CD4-positive, alpha-beta T cell treated with Interleukin-1 beta for 1 hour (primary cell): ENCODE measurements at places on chromosomes 16 and 17.

GRCh38 chr16:76194616-76195015 lies 82.6 kb upstream of the CNTNAP4 start:
- DNase-seq = no peak

DNA sequence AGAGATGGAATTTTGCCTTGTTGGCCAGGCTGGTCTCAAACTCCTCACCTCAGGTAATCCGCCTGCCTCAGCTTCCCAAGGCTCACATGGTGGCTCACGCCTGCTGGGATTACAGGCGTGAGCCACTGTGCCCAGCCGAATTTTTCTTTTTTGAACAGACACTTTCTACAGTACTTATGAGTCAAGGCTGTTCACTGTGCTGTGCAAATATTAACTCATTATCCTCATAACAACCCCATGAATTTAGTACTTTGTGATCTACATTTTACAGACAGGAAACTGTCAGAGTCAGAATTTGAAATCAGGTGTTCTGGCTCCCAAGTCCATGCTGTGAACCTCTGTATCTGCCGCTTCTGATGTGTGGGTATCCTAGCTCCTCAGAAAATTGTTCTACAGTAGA lies 25.7 kb upstream of the RASL10B start:
- DNase-seq = no peak

DNA sequence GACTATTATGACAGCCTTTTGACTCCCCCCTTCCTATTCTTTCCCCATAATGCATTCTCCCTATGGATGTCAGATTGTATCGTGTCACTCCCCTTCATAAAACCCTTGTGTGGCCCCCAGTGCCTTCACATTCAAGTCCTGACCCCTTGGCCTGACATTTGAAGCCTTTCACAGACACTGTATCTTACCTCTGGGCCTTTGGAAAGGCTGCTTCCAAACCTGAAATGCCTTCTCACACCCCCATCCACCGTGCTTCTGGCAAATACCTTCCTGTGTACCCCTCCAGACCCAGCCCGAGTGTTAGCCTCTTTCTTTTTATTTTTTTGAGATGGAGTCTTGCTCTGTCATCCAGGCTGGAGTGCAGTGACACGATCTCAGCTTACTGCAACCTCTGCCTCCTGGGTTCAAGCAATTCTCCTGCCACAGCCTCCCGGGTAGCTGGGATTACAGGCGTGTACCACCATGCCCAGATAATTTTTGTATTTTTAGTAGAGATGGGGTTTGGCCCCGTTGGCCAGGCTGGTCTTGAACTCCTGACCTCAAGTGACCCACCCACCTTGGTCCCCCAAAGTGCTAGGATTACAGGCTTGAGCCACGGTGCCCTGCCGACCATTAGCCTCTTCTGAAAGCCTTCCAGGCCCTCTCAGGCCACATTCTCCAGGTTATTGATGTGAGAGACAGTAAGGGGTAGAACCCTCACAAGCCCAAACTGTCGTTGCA lies 2.1 kb downstream of the ARMC5 start:
- no peak for DNase-seq

GRCh38 chr16:87844120-87844733 lies 25.1 kb downstream of the SLC7A5 start:
- no peak for DNase-seq

DNA sequence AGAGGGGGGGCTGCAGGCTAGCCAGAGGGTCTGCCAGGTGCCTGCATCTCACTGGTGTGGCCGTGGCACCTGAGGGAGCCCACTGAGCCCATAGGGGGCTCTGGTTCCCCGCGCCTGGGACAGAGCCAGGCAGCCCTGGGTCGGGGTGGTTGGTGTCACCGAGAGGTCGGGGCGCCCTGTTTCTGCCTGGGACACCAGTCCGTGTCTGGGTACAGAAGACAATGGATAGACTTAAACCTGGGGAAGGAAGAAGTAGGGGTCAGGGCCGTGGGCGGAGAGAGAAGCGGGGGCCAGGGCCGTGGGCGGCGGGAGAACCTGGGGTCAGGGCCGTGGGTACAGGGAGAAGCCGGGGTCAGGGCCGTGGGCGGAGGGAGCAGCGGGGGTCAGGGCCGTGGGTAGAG lies 3.0 kb downstream of the RFNG start:
- DNase-seq = no peak

- no peak for DNase-seq
These were observed 40.4 kb upstream of the RBFOX3 start for GRCh38 chr17:79651266-79651665.

DNA sequence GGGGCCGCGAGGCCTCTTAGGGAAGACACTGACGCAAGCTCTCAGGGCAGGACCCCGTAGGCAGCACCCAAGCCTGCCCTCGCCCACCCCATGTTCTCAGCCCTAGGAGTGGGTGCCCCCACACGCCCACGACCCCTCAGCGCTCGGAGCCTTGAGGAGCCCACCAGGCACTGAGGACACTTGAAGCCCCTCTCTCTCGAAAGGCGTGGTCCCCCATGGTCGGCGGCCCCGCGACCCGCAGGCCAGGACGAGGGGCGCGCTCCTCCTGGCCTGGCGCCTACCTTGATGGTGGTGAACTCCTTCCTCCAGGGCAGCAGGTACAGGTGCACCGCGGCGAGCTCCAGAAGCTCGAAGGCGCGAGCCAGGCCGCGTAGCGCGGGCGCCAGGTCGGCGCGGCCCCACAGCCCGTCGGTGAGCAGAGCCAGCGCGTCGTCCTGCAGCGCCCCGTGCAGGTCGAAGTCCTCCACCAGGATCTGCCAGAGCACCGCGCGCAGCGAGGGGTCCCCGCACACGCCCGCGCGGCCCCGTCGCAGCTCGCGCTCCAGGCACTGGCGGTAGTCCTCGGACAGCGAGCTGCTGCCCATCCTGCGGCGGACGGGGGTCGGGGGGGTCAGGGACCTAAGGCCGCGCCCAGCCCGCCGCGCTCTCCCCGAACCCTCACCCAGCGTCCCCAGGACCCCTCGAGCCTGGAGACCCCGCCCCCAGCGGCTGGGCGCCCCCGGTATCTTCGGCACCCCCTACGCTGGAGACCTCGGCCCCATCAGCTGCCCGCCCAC lies 668 bp downstream of the SPATA2L start:
- peak; percentile 58 for DNase-seq

DNA sequence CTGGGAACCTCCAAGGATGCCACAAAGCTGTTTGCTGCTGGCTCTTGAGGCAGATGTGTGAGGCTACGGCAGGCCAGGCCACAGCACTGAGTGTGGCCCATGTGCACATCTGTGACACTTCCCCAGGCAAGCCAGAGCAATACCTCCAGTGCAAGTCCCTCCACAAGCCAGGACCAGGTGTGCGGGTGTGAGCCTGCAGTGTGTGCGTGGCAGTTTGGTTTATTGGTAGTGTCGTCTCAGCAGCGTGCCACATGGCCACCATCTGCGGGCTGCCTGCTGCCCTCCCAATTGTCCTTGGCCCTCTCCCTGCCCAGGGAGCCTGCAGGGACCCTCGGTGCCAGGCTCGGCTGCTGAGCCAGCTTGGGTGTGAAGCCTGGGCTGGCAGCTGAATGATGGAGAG lies 9.9 kb upstream of the SREBF1 start:
- DNase-seq = no peak

- peak; percentile 54 for DNase-seq
These were observed 52.1 kb downstream of the KLHDC4 start for GRCh38 chr16:87713451-87714229.

GRCh38 chr17:39027455-39028035 lies 60.3 kb upstream of the FBXO47 start:
- DNase-seq = no peak

DNA sequence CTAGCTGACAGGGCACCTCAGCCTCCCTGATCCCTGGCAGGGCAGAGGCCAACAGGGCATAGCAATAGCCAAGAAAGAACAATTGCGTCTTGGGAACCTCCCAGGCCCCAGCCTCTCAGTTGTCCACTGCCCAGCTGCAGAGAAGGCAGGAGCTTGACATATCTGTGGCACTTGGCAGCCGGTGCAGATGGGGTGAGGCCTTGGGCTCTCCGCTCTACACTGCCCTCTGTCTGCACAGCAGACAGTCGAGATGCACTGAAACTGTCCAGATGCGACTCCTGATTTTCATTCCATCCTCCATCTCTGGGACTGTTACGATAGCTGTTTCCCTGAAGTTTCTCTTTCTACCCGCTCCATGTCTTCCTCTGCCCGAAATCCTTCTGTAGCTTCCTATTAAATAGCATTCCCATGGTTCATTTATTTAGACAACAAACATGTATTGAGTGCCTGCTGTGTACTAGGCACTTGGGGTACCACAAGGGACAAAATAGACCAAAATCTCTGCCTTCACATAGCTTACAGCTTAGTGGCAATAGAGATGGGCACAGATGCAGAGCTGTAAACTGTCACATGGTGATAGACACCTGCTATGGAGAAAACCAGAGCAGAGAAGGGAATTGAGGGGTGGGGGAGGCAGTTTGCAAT lies 3.3 kb downstream of the POLR3E start:
- DNase-seq = peak; percentile 46

- no peak for DNase-seq
These were observed 107.9 kb downstream of the SMG6 start for GRCh38 chr17:2195729-2196128.

DNA sequence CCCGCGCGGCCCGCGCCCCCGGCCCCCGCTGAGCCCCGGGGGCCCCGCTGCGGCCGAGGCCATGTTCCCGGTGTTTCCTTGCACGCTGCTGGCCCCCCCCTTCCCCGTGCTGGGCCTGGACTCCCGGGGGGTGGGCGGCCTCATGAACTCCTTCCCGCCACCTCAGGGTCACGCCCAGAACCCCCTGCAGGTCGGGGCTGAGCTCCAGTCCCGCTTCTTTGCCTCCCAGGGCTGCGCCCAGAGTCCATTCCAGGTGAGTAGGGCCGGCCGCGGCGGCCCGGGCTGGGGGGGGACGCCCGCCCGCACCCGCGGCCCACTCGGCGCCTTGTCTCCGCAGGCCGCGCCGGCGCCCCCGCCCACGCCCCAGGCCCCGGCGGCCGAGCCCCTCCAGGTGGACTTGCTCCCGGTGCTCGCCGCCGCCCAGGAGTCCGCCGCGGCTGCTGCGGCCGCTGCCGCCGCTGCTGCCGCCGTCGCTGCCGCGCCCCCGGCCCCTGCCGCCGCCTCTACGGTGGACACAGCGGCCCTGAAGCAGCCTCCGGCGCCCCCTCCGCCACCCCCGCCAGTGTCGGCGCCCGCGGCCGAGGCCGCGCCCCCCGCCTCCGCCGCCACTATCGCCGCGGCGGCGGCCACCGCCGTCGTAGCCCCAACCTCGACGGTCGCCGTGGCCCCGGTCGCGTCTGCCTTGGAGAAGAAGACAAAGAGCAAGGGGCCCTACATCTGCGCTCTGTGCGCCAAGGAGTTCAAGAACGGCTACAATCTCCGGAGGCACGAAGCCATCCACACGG lies 504 bp downstream of the MAZ start:
- DNase-seq = peak; percentile 49

DNA sequence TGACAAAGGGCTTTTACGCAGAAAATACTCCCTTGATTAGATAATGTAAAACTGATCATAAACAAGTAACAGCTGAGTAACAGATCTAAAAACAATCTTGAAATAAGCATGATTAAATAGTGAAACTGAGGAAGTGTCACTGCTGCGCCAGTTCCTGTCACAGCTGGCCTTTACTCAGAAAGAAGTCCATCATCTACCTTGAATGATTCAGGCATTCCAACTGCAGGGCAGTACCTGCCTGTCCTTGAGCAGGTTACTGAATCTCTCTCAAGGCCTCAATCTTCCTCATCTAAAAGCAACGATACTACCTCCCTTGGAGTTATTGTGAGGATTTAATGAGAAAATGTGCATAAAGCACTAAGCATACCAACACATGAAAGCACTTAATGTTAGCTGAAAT lies 12.7 kb downstream of the PHLPP2 start:
- DNase-seq = no peak

GRCh38 chr17:5618476-5618875 lies 34.2 kb upstream of the NLRP1 start:
- no peak for DNase-seq

- DNase-seq = no peak
These were observed 1.5 kb upstream of the CARD14 start for GRCh38 chr17:80168371-80168770.

GRCh38 chr17:44758414-44759085 lies at the start of gene ADAM11:
Gene ADAM11 (plus strand): TSS chr17:44758988. CDS start chr17:44759200, 212 bp downstream.
- no peak for DNase-seq

- no peak for DNase-seq
These were observed 20.1 kb downstream of the RAB40C start for GRCh38 chr16:609984-610383.

- no peak for DNase-seq
These were observed 54.6 kb downstream of the CPPED1 start for GRCh38 chr16:12749076-12749475.

DNA sequence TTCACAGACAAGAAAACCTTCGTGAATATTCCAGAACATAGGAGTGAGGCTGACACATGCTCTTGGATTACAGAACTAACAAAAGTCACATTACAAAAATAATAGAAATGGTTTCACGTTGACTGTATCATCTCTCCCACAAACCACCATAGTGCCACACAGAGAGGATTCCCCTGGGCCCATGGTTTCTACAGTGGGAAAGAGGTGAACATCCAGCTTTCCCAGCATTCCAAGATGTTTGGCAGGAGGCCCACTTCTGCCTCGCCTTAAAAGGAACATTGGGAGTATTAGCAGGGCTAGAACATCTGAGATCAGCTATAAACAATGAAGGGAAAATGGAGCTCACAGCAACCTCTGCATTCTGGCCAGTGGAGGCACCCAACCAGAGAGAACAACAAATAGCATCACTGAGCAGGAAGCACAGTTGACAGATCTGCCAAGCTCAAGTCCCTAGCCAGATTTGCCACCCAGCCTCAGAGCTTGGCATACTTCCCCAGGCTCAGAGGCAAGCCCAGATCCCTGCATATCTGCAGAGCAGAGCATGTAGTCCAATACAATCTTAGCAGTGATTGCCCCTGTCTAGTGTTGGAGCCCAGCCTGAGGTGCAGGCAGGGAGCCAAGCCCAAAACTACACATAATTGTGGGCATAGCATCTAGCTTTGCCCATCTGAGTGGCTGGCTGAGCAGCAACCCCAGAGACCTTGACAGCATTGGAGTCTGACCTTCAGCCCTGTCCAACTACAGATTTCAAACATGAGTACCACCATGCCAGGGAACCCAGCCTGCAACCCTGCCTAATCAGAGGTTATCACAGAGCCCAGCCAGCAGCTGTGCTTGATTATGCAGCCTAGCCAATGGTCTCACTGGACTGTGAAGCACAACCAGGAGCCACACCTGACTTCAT lies 260.4 kb downstream of the CEP112 start:
- no peak for DNase-seq

- DNase-seq = no peak
These were observed 260.6 kb upstream of the RPL38 start for GRCh38 chr17:73942703-73943415.

DNA sequence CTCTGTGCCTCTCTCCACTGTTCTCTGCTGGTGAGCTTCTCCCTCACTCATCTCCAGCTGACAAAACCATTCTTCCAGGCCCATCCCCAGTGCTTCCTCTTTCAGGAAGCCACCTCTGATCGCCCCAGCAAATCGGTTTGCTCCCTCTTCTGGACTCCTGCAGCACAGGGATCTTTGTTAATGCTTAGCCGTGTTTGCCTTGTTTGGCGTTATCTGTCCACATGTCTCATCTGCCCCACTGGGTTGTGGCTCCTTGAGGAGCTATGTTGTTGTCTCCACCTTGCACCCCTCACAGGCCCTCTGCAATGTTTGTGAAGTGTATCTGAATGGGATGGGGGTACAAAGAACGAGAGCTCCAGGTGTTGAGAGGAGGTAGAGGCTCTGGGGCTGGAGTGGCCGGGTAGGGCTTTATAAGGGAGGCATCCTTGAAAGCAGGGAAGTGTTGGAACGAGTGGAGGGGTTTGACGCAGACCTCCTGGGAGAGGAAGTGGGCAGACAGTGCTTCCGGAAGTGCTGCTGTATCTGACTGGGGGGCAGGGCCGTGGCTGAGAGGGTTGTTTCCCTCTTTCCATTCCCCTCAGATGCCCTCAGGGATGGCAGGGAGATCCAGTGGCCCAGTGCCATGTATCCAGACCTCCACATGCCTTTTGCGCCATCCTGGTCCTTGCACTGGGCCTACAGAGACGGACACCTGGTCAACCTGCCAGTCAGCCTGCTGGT lies 27.8 kb downstream of the CASKIN2 start:
- peak; percentile 57 for DNase-seq
